Glomerular endothelial cell (primary cell): ENCODE measurements at places on chromosomes 4 and X.

- no peak for DNase-seq
Measured at GRCh38 chr4:103887191-103887590, 167.4 kb upstream of the TACR3 start.

GRCh38 chr4:71607109-71607508 is 176.8 kb downstream of the GC start:
- DNase-seq: no peak

DNA sequence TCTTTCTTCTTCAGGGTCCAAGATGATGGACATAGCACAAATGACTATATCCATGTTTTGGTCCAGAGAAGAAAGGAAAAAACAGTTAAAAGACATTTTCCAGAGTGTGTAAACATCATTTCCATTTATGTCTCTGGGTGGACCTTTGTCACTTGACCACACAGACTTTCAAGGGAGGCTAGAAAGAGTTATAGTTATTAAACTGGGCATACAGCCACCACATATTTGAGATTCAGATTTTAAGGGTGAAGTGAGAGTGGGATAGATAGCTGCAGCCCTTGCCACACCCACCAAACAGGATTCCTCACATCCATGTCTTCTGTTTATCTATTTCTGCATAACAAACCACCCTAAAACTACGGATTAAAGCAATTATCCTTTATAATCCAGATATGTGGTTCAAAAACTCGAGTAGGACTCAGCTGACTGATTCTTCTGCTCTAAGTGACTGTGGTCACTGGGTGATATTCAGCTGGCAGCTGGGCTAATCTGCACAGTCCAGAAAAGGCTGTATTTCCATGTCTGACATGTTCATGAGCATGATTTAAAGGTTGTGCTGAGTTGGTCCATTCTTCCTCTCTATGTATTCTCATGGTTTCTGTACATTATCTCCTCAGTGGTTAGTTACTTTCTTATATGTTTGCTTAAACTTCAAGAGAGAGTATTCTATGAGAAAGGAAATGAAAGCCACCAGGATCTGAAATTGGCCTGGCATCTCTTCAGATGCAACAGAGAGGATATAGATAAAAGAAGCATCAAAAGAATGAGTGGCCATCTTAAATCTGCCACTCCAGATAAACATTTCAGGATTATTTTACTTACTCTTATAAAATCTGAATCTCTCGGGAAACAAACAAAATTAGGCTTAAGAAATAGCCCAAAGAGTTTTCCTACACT is 459.8 kb upstream of the CTSO start:
- no peak for DNase-seq

- DNase-seq: no peak
Measured at GRCh38 chrX:131219271-131219670, 69.8 kb downstream of the IGSF1 start.

DNA sequence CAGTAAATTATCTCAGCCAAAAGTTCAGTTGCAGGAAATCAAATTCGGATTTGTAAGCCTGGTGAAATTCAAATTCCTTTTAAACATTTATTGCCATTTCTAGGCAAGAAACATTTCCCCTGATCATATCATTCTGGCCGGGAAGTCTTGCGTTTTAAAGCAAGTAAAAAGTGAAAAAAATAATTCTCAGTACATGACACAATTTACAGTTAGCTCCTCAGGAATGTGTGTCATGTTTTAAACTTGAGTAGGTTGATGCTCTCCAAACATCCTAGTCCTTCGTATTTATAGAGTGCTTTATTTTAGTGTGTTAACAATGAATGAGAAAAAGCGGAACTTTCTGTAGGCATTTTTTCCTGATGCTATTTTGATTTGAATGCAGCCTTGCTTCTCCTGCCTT is 158.3 kb upstream of the SCML1 start:
- no peak for DNase-seq

GRCh38 chr4:159160242-159160641 is 57.4 kb downstream of the RAPGEF2 start:
- no peak for DNase-seq

DNA sequence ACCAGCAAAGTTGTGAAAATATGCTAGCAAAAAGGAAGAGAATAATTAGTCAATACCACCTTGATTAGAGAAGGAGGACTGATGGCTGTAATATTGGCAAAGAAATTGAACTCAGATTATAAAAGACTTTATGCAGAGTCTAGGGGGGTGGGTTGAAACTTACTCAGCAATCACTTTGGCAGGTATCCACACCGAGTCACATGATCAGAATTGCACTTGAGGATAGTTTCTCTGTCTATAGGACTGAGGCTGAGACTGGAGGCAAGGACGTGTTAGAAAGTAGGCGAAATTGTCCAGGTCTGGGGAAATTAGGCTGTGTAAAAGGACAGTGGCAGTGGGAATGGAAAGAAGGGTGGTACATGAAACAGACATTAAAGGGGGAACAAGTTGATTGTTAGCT is 284.4 kb downstream of the ARHGAP24 start:
- no peak for DNase-seq
